ENCODE measurements at places on chromosomes 4 and X.

GRCh38 chr4:184265546-184266351, 48.1 kb upstream of the ENPP6 start:
- DNase-seq, result no peak

DNA sequence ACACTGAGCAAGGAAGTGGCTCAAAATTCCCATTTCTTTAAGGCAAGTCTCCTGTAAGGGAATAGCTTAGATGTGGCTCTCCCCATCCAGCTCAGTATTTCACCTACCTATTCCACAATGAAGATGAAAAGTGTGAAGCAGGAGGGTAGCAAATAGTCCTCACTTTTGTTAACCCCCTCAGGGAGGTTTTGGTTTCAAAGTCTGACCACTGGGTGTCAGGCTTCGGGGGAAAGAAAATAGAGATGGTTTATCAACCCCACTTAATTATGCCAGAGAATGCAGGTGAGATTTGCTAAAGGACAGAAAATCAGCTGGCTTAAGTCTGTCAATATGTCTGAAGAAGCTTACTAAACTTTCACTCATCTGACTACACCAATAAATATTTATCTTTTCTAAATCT, 69.5 kb downstream of the DHX15 start:
- no peak for DNase-seq

GRCh38 chrX:135531813-135532212, 11.4 kb downstream of the INTS6L start:
- DNase-seq, result no peak

- no peak for DNase-seq
Observed at GRCh38 chr4:6703786-6704185, 5.9 kb downstream of the MRFAP1L1 start.

- no peak for DNase-seq
Observed at GRCh38 chr4:137124278-137124932, 407.9 kb downstream of the PCDH18 start.

GRCh38 chr4:67931256-67931655, 32.0 kb downstream of the TMPRSS11A start:
- DNase-seq, result no peak

DNA sequence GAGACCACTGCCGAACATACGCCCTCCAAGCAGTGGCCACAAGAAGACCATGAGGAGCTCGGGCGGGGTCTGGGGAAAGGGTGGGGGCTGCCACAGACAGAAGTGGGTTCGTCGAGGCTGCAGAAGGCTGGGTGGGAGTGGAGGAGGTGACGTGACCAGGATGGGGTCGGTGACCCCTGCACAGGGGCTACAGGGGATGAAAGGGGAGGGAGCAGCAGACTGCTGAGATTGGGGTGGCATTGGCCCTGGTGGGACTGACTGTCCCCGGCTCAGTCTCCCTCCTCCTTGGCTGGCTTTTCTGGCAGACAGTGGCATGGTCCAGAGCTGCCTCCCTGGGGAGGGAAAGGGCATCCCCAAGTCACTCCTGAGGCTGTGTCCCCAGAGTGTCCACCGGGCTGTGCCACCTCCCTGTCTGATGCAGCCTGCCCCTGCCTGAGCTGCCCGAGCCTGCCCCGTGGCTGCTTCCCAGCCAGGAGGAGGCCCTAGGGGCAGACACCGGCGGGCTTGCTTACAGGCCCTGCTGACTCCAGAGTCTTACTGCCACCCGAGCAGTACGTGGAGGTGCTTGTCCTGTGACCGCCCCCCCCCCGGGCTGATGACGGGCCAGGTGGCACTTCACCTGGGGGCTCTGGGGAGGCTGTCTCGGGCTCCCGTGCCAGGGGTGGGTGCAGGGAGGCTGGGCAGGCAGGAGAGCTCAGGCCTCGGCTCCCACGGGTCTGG, 7.2 kb downstream of the SH3BP2 start:
- no peak for DNase-seq

GRCh38 chr4:133347409-133347808, 198.3 kb downstream of the PCDH10 start:
- no peak for DNase-seq

- no peak for DNase-seq
Observed at GRCh38 chrX:118961866-118962560, 12.4 kb upstream of the LONRF3 start.

DNA sequence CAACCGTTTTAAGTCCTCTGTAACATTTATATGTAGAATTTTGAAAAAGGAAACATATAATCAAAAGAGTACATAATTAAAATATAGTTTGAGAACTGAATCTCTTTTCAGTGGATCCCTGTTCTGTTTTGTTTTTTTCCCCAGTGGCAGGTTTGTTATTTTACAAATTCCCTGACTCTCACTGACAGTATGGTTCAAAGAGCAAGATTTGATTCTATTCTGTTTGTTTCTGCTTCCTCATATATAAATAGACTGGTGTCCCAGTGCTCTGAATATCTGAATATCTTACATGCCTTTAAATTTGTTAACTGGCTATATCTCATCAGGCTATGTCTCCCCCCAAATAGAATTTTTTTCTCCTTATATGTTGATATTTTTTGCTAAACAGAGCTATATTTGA, 16.6 kb downstream of the SULT1E1 start:
- no peak for DNase-seq

- DNase-seq, result no peak
Observed at GRCh38 chr4:125679989-125680388, 365.2 kb downstream of the FAT4 start.

GRCh38 chr4:5631352-5632065, 76.8 kb downstream of the EVC2 start:
- DNase-seq, result no peak

- DNase-seq, result no peak
Observed at GRCh38 chr4:140308366-140309123, 64.9 kb upstream of the SCOC start.

- no peak for DNase-seq
Observed at GRCh38 chr4:187942968-187943367, 52.6 kb upstream of the ZFP42 start.

GRCh38 chr4:20572976-20573375, 127.3 kb upstream of the PACRGL start:
- DNase-seq, result no peak

DNA sequence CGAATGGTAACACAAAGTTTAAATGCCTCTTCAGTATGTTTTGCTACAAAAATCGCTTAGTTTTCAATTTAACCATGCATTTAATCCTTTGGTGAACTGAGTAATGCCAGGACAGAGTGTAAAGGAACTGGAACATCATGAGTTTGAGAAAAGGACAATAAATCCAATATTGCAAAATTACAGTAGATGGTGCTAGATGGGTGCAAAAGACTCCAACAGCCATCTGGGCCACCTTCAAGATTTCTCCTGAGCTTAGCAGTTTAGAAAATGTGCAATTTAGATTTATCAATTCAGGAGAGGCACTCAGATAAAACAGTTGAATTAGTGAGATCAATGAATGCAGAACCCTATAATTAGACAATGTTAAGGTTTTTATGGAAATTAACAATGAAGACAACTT, 33.2 kb upstream of the MID1IP1 start:
- no peak for DNase-seq

DNA sequence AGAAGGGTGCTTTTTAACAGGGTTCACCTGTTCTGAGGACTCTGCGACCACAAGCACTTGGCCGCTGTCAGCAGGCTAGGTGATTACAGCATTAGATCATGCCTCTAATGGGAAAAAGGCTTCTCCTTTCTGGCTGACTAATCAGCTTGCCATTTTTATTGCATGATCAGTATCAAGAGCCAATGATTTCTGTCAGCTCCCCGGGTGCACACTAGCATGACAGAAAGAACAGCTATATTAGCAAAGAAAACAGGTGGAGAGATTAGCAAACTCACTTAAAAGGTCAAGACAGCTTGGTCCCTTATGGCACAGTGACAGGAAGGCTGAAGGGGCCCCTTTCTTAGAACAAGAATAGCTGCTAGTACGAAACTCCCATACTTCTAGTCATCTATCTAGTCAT, 170.0 kb downstream of the SMIM20 start:
- no peak for DNase-seq

- DNase-seq, result no peak
Observed at GRCh38 chrX:49106930-49107329, 16.6 kb downstream of the GPKOW start.

DNA sequence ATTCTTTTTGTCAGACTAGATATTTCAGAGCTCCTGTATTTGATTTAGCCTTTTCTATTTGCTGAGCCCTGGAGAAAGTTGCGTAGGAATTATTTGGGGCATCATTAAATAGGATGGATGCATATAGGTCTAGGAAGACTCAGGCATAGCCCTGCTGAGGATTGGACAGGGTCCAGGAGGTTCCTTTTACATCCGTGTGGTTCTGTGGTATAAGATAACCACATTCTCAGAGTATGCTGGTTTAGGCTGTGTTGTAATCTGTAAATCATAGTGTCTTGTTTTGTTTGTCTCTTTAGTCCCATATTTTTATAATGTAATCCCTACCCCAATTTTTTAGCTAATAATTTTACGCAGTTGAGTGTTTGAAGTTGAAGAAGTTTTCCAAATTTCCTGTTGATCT, 513.7 kb downstream of the RPA4 start:
- DNase-seq, result no peak

GRCh38 chrX:77892887-77893286, 2.3 kb downstream of the MAGT1 start:
- no peak for DNase-seq

DNA sequence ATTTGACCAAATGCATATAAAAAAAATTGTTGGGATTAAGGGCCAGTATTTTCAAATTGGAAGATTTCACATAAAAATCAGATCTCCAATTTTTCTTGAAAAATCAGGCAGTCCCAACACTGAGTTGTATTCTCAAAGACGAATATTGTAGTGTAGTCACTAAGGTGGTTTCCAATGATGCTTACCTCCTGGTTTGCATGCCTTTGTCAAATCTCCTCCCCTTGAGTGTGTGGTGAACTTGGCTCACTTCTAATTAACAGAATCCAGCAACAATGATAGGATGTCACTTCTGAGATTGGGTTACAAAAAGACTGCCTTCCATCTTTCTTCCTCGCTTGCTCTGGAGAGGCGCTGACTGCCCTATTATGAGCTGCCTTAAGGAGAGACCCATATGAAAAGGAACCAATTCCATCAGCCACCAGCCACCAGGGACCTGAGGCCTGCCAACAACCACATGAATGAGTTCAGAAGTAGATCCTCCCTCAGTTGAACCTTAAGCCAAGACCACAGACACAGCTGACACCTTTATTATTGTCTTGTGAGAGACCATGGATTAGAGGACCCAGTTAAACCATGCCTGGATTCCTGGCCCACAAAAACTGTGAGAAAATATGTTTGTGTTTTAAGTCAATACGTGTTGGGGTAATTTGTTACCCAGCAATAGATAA, 31.2 kb upstream of the TSPAN5 start:
- no peak for DNase-seq

- DNase-seq, result no peak
Observed at GRCh38 chr4:53450773-53451172, 73.3 kb downstream of the FIP1L1 start.

- DNase-seq, result no peak
Observed at GRCh38 chr4:12507868-12508481, 976.2 kb downstream of the RAB28 start.

- no peak for DNase-seq
Observed at GRCh38 chrX:9591496-9591895, 126.6 kb downstream of the TBL1X start.

GRCh38 chr4:153141238-153141637, 63.0 kb upstream of the TRIM2 start:
- no peak for DNase-seq

DNA sequence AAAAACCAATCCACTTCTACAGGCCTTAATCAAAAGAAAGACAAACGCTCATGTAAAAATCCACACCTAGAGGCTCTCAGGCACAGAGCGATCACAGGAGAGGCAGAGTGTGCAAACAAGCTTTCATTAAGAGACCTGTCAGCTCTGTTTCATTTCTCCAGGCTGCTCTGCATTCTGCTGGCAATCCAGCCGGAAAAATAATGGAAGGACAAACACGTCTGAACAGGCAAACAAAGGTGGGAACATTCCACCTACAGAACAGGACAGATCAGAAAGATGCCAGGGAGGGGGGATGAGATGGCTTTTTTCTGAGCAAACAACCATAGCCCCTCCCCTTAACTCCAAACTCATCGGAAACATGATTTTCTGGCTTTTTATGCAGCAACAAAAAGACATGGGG, 9.7 kb downstream of the SOD3 start:
- no peak for DNase-seq
